Aortic smooth muscle cell (primary cell): ENCODE measurements at places on chromosomes 2 and 18. TPM values are rescaled to one million over a fixed set of nuclear protein-coding genes. Genes with fewer than 3 reads are reported as not detected.

Gene SULT1C2
- total RNA-seq = not detected in 2 replicates

Gene CDK5R2
- not detected in 2 replicates for total RNA-seq

Gene AKAIN1
- not detected in 2 replicates for total RNA-seq

Gene C2orf80
- not detected in 2 replicates for total RNA-seq

Gene CLEC4F
- not detected in 2 replicates for total RNA-seq

Gene KANSL1L
- 18.0 and 21.4 TPM in 2 replicates for total RNA-seq

Gene C2orf74
- 22.6 and 29.7 TPM in 2 replicates for total RNA-seq

Gene KLHL41
- total RNA-seq = 0.87 and 1.1 TPM in 2 replicates

Gene SERPINB10
- 0.13 TPM in 1 of 2 replicates, not detected in the other for total RNA-seq

Gene ABHD3
- 4.3 and 4.9 TPM in 2 replicates for total RNA-seq

Gene MAB21L4
- total RNA-seq = not detected in 2 replicates

Gene HJURP
- 8.2 and 20.3 TPM in 2 replicates for total RNA-seq

Gene CCNT2
- total RNA-seq = 23.4 and 23.6 TPM in 2 replicates

Gene SMYD1
- not detected in 2 replicates for total RNA-seq

Gene NPPC
- total RNA-seq = 0.06 and 0.26 TPM in 2 replicates

Gene PLEK
- total RNA-seq = under 0.01 and 0.13 TPM in 2 replicates

Gene HDHD2
- total RNA-seq = 19.4 and 21.3 TPM in 2 replicates

Gene SNED1
- total RNA-seq = 37.2 and 59.5 TPM in 2 replicates

Gene UGT1A3
- total RNA-seq = not detected in 2 replicates

Gene RUFY4
- not detected in 2 replicates for total RNA-seq

Gene SPATA3
- total RNA-seq = not detected in 2 replicates

Gene SCN9A
- 0.40 and 0.56 TPM in 2 replicates for total RNA-seq

Gene NR4A2
- 1.1 and 9.4 TPM in 2 replicates for total RNA-seq

Gene TMEFF2
- 0.26 and 0.31 TPM in 2 replicates for total RNA-seq

Gene CD28
- under 0.01 TPM in 1 of 2 replicates, not detected in the other for total RNA-seq

Gene C1QL2
- not detected in 2 replicates for total RNA-seq

Gene GLB1L
- total RNA-seq = 15.3 and 20.3 TPM in 2 replicates

Gene M1AP
- total RNA-seq = 0.06 and 0.26 TPM in 2 replicates

Gene LRP2
- not detected in 2 replicates for total RNA-seq
